ENCODE measurements at places on chromosomes 1 and 21.
A peak's percentile ranks its signal among the peaks of the same experiment; 100 is the strongest.

- no peak for DNase-seq
Observed at GRCh38 chr1:248576260-248576980, 1.9 kb upstream of the OR2T34 start.

- peak; percentile 47 for DNase-seq
Observed at GRCh38 chr1:241440904-241441303, 78.7 kb downstream of the FH start.

- DNase-seq = peak; percentile 23
Observed at GRCh38 chr1:238119060-238119459, 228.3 kb upstream of the ZP4 start.

DNA sequence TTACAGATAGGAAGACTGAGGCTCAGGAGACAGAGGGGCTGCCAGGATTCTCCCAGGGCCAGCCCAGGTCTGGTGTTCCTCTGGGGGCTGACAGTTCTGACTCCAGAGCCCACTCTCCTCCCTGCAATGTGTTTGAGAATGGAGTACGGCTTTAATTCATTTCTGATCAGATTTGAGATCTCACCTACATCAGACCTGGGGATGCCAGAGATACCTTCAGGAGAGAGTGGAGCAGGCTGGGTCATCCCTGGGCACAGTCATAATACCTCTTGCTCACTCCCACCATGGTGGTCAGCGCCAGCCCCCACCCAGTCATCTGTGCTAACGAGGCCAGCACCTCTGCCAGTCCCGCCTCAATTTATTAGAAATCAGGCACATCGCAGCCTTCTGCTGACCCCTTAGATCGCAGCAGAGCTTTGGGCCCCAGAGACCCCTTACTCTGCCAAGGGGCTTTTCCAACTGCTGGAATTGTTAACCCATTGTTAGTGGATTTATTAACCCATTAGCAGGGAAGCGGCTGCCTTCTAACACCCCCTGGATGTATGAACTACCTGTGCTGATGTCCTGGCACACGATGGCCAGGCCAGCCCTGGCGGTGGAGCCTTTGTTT is 352.1 kb downstream of the MATN1 start:
- DNase-seq = no peak

- peak; percentile 37 for DNase-seq
Observed at GRCh38 chr21:28884481-28884880, 108.2 kb downstream of the LTN1 start.

- DNase-seq = peak; percentile 33
Observed at GRCh38 chr1:48109390-48110013, 112.3 kb upstream of the TRABD2B start.

GRCh38 chr21:14869984-14870852 is 194.6 kb downstream of the NRIP1 start:
- no peak for DNase-seq

DNA sequence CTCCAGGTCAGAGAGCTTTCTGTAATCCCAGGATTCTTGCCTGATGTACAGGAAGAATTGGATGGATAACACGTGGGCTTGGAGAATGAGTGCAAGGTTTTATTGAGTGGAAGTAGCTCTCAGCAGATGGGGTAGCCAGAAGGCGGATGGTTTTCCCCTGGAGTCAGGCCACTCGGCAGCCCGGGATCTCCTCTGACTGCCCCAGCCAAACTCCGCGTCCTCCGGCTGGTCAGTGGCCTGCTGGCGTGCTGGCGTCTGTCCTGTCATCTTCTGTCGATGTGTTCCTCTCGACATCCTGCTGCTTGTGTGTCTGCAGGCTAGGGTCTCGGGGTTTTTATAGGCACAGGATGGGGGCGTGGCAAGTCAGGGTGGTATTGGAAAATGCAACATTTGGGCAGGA is 27.4 kb upstream of the GJA9 start:
- DNase-seq = no peak

DNA sequence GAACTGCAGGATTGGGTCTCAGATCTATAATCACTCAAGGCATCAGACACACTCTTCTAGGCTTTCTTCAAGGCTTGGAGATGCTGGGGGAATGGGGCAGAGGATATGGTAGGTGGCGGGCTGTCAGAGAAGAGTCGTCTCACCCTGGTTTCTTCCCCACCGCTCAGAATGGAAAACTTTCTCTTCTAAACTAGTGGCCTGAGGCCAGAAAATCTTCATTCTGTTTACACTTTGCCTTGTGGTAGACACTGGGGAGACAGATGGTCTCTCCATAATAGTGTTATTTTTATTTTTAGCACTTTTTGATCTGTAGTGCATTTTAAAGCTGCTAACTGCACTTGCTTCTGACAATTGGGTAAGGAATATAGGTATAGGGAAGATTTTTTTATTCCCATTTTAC is 2.6 kb downstream of the PRELP start:
- DNase-seq = no peak

- no peak for DNase-seq
Observed at GRCh38 chr1:82260666-82261065, 459.9 kb downstream of the ADGRL2 start.

DNA sequence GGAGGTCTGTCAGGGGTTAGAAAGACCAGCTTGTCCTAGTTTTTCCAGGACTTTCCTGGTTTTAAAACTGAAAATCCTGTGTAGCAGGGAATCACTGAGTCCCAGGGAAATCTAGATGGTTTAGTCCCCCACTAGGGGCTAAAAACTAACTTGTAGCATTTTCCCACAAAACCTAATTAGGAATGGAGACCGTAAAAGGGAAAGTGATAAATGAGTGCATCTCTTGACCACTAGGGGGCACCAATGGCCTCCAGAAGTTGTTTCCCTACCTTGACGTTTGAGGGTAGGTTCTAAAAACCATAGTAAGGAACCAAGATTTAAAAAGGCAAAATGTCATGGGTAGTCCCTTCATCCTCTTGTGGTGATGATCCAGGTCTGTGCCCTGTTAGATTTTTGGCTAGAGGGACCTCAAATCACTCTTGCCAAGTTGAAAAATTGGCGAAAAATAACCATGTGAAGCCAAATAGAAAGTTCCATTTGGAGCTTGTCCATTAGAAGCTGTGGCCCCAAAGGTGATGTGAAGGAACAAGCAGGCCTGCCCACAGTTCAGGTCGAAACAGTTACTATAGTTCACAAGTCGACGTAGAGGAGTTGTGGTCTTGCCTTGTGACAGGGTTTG is 24.5 kb downstream of the CLIC6 start:
- DNase-seq = peak; percentile 77

DNA sequence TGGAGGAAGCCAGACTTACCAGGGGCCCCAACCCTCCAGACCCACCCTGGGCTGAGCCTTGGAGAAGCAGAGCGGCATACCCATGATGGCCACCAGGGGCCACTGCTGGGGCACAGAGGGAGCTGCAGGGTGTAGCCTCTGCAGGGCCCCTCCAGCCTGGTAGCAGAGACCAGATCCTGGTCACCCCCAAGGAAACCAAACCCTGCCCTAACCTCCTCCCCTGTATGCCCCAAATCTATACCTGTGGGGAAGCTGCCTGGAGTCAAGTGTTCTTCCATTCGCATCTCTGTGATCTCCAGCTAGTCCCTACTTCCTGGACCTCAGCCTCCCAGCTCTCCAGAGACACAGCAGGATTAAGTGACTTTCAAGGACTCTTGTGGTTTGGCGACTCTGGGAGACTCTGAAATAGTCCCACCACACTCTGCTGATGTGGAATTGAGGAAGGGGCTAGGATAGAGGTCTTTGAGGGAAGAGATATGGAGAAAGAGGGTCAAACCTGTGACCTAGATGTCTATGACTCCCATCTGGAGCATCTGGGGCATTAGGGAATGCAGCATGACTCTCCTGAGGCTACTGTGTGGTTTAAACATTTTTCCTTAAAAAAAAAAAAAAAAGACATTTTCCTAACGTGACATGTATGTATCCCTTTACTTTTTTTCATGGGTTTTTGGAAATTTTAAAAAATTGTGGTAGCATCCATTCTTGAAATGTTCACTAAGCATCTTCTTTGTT is 119.2 kb upstream of the IPO9 start:
- DNase-seq = peak; percentile 83

DNA sequence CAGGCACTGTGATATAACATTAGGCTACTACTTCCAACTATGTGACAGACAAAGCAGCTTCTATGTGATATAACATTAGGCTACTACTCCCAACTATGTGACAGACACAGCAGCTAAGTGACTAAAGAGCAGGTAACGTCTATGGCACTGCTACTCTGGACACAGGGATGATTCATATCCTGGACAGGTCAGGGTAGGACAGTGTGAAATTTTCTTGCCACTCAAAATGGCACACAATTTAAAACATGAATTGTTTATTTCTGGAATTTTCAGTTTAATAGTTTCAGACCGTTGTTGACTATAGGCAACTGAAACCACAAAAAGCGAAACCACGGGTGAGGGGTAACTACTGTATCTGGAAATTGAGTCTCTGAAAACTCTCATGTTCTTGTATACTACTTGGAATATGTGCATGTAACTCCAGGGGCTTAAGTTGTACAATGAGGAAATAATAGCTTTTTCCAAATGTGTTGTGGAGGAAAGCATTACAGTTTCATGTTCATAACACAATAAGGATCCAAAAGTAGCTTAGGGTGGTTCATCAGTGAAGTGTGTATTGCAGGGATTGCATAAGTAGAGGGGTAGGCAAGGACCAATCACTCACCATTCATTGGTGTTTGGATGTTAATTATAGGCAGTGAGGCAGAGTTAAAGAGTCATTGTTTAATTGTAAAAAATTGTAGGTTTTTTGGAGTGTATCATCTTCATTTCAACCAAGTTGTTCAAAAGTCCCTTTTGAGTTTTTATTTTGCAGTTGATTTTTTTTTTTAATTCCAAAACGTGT is 5.3 kb downstream of the DTL start:
- peak; percentile 54 for DNase-seq

- peak; percentile 23 for DNase-seq
Observed at GRCh38 chr1:47755101-47755990, 241.8 kb downstream of the TRABD2B start.

DNA sequence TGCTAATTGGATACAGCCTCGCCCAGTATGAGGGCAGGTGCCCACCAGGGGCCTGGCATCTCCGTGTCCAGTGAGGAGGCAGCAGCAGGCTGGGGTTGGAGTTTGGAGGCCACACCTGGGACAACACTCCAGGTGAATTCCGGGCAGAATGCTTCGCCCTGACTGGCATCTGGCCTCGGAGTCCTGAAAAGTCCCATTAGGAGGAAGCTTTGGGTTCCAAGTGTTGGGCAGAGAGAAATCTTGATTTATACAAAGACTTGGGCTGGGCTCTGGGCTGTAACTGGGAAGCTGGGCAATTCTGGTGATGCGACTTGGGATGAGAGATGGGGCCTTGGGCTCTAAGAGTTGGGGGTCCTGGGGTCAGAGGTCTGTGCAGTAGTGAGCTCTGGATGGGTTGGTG is 48.1 kb upstream of the CSF3R start:
- no peak for DNase-seq

- no peak for DNase-seq
Observed at GRCh38 chr1:72326494-72326893, 44.2 kb upstream of the NEGR1 start.
